ENCODE measurements at places on chromosomes 13 and 19. TPM values are rescaled to one million over a fixed set of nuclear protein-coding genes. Genes with fewer than 3 reads are reported as not detected.

The HCN2 gene
- 12.0 TPM for total RNA-seq

The CRLF1 gene
- 29.6 TPM for total RNA-seq

The ZNF112 gene
- total RNA-seq = 3.8 TPM

GRCh38 chr13:110653851-110654250, 38.5 kb downstream of the NAXD start:
- no peak for DNase-seq

GRCh38 chr13:71829547-71829946, 37.5 kb downstream of the DACH1 start:
- no peak for DNase-seq

DNA sequence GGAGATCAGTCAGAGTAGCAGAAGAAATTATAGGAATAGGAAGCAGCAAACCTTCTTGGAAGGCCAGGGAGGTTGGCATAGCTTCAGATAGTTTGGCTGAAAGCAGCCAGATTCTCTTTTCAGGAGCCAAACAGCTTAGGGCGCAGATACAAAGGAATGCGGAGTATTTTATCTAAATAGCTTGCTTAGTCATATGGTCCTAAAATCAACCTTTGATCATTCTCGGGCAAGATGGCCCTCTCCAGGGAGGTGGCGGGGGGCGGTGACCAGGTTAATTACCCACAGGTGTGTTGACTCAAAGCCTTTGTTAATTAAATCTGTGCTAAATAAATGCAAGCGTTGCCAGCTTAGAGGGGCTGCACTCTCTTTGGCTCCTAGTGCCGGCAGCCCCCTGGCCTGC, 12.5 kb upstream of the NCR1 start:
- no peak for DNase-seq

DNA sequence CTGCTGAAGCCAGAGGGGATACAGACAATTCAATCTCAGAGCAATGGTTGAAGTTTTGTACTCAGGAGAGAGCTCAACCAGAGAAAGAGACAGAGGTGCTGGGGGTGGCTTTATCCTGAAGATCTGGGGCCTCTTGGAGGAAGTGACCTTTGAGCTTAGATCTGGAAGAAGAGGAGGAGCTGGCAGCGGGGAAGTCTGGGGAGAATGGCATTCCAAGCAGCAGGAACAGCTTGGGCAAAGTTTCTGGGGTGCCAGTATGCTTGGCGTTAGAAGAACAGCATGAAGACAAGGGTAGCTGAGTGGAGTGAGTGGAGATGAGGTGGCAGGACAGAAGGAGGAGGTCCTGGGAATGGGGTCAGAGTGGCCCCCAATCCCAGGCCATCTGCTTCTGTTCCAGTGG, 11.3 kb downstream of the MAST3 start:
- DNase-seq = no peak

DNA sequence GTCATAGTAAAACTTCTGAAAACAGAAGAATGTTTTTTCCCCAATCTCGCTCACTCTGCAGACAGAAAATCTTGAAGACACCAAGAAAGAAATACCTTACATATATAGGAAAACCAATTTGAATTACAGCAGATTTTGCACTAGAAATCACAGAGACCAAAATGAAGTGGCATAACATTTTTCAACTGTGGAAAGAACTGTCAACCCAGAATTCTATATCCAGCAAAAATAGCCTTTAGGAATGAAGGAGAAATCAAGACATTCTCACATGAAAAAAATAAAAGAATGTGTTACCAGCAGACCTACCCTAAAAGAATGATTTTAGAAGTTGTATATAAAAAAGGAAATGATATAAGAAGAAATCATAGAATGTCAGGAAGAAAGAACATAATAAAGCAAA, 28.7 kb downstream of the CCDC122 start:
- no peak for DNase-seq

DNA sequence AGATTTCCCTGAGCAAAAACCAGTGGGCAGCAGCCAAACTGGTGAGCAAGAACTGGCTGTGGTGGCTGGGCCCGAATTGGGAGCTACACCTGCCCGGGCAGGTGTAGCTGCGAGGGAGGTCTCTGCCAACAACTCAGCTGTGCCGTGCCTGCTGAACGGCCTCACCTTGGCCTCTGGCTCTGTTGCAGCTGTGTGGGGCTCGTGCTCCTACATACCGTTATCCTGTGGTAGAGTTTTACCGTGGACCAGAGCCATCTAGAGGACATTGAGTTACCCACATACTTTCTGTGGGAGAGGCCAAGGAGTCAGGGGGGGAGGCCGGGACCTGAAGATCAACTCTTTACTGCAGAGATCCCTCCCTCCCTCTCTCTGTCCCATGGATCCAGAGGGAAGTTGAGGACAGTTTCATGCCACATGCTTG, 113.2 kb downstream of the TM9SF2 start:
- DNase-seq = no peak

Measured in cardiac septum (tissue), 1 donor.